Upper lobe of right lung (tissue), 1 donor: ENCODE measurements at places on chromosomes 6 and 20. TPM values are rescaled to one million over a fixed set of nuclear protein-coding genes. Genes with fewer than 3 reads are reported as not detected.
A peak's percentile ranks its signal among the peaks of the same experiment; 100 is the strongest.

DNA sequence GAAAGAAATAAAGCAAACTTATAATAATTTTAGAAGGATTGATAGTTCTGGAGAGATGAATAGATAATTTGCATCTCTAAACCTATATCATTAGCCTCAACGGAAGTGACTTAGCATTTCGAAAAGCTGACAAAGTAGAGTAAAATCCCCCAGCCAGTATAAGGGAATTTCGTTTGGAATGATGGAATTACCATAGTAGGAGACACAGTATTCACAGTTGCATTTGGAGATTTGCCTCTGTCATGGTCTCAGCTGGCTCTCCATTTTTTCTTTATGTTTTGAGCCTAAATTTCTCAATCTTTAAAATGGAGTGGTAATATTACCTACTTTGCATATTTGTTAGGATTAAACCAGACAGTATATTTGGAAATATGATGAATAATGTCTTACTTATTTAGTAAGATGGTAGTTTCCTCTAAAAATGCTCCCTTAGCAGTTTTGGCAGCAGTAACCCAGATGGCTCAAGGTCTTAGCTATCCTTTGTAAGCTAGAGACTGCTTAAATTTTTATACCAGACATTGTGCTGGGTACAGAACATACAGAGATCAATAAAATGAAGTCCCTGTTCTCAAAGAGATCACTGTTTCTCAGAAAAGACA is 58.2 kb downstream of the SMAP1 start:
- H3K4me1 ChIP-seq = no peaks in the 10 kb centered on the region
- no peaks in the 10 kb centered on the region for H3K36me3 ChIP-seq
- no peak for DNase-seq
- no peaks in the 10 kb centered on the region for H3K27me3 ChIP-seq
- no peak overlapping the region for H3K4me3 ChIP-seq
- no peak overlapping the region for H3K27ac ChIP-seq

GRCh38 chr6:54217018-54217417 is 91.2 kb upstream of the TINAG start:
- DNase-seq = no peak
- H3K27me3 ChIP-seq = no peaks in the 10 kb centered on the region
- H3K4me1 ChIP-seq = no peaks in the 10 kb centered on the region
- H3K4me3 ChIP-seq = no peak overlapping the region
- H3K36me3 ChIP-seq = no peaks in the 10 kb centered on the region

DNA sequence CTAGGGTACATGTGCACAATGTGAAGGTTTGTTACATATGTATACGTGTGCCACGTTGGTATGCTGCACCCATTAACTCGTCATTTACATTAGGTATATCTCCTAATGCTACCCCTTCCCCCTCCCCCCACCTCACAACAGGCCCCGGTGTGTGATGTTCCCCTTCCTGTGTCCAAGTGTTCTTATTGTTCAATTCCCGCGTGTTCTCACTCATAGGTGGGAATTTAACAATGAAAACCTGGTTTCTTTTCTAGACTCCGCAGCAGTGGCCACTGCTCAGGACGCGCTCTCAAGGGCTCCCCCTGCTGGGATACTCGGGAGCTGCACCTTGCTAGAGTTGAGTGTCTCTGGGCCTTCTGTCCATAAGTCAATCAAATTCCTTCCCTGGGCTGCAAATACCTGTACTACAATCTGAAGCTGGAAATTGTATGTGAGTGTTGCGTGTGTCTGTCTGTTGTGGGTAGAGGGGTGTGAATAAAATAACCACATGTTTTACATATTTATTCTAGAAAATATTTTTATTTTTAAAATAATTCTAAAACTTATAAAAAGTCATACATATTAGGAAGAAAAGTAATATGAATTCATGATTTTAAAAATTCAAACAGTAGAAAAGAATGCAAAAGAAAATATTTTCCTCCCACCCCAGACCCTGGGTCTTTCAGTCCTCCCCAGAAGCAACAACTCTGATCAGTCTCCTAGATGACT is 8.2 kb upstream of the CEP250 start:
- no peak overlapping the region for H3K27ac ChIP-seq
- no peaks in the 10 kb centered on the region for H3K36me3 ChIP-seq
- H3K4me1 ChIP-seq = no peaks in the 10 kb centered on the region
- H3K4me3 ChIP-seq = peak overlapping the region; percentile 40
- DNase-seq = peak; percentile 92

DNA sequence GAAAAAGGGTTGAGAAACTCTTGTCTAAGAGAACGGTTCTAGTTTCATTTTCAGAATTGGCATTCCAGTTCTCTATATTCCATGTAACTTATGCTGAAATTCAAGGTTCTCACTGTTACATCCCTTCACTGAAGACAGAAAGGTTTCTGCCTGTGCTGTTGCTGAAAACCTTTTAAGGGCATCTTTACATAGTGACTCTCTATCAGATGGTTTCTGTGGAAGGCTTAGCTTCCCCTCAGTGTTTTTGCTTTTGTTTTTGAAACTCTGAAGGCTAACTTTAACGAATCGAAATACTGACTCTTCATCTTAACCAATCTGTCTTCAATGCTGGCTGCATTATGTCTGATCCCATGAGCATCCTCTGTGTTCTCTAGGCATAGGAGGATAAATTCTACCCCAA is 1286.2 kb upstream of the EYS start:
- H3K4me1 ChIP-seq = no peaks in the 10 kb centered on the region
- H3K4me3 ChIP-seq = no peak overlapping the region
- no peaks in the 10 kb centered on the region for H3K36me3 ChIP-seq
- H3K27ac ChIP-seq = no peak overlapping the region

- no peaks in the 10 kb centered on the region for H3K27me3 ChIP-seq
- no peaks in the 10 kb centered on the region for H3K36me3 ChIP-seq
- peaks cover 8% of the 10 kb centered on the region for H3K4me1 ChIP-seq
- DNase-seq = no peak
- H3K27ac ChIP-seq = peak overlapping the region; percentile 15
Observed at GRCh38 chr6:139940741-139941729, 566.6 kb upstream of the CITED2 start.

GRCh38 chr6:12233693-12234571 is 56.2 kb upstream of the EDN1 start:
- DNase-seq = no peak
- no peak overlapping the region for H3K27ac ChIP-seq
- peaks cover 9% of the 10 kb centered on the region for H3K4me1 ChIP-seq
- no peak overlapping the region for H3K4me3 ChIP-seq

FUT9 gene
- total RNA-seq = not detected

GPX5 gene
- not detected for total RNA-seq
